ENCODE measurements at places on chromosomes 12 and 14.

DNA sequence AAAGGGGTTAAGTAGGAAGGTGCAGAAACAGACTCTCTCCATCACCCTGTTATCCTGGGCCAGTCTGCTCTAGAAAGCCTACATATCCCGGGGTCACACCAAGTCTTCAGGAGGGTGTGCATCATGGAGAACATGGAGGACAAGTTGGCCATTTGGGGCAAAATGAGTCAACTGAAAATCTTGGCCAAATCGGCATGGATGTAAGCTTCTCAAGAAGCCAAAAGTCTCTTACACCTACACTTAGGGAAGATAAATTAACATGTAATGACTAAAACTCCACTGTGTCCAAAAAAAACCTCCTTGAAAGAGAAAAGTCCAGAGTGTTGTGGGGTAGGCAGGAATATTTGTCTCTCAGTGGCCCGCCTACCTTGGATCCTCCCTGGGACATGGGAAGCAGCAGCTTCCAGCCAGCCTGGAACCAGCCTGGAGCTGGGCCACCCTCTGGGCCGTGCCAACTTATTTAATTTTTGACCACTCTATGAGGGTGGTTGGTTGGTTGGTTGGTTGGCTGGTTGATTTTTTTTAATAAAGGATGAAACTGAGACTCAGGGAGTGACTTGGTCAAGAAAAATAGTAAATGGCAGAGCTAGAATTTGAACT is 17.9 kb upstream of the TC2N start:
- no peak for DNase-seq

DNA sequence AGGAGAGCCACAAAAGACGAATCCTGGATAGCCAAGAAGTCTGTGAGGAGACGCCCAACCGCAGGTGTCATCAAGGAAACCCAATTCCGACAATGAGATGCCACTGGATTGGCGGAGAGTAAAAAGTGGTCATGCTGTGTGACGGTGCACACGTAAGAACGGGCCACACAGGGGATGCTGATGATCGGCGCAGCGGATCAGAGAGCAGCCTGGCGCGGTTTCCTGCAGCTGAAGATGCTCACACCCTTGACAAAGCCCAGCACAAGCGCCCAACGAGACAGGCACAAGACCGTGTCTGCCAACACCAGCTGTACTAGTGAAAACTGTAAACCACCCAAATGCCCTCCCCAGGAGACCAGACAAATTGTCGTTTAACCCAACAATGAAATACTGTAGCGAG is 55.8 kb downstream of the CCDC85C start:
- no peak for DNase-seq

DNA sequence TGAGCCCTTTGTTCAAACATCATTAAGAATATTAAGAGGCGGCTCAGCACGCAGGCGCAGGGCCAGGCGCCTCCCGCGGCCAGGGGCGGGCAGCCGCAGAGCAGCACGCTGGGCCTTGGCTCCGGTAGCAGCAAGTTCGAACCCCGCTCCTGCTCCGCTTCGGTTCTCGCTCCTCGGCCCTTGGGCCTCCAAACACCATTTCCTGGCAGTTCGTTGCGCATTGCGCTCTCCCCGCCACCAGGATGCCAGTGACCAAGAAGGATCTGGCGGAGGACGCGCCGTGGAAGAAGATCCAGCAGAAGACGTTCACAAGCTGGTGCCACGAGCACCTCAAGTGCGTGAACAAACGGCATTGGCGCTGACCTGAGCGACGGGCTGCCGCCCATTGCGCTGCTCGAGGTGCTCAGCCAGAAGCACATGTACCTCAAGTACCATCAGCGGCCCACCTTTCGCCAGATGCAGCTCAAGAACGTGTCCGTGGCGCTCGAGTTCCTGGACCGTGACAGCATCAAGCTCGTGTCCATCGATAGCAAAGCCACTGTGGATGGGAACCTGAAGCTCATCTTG is 6.9 kb upstream of the ACVRL1 start:
- no peak for DNase-seq

- DNase-seq, result no peak
These were observed 64.4 kb downstream of the C12orf42 start for GRCh38 chr12:103431387-103431786.

- DNase-seq, result no peak
These were observed 400.7 kb downstream of the SOX5 start for GRCh38 chr12:23548742-23549141.

- no peak for DNase-seq
These were observed 288.7 kb upstream of the DDHD1 start for GRCh38 chr14:53441789-53442188.

DNA sequence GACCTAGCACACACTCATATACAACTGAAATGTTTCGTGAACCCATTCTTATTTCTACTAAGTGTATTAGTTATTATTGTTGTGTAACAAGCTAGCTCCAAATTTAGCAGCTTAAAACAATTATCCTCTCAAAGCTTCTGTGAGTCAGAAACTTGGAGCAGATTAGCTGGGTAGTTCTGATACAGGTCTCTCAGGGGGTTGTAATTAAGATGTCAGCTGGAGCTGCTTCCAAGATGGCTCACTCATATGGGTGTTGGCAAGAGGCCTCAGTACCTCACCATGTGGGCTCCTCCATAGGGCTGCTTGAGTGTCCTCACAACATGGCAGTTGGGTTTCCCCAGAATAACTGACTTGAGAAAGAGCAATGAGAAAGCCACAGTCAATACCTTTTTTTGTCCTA is 9.8 kb downstream of the GPR135 start:
- no peak for DNase-seq

DNA sequence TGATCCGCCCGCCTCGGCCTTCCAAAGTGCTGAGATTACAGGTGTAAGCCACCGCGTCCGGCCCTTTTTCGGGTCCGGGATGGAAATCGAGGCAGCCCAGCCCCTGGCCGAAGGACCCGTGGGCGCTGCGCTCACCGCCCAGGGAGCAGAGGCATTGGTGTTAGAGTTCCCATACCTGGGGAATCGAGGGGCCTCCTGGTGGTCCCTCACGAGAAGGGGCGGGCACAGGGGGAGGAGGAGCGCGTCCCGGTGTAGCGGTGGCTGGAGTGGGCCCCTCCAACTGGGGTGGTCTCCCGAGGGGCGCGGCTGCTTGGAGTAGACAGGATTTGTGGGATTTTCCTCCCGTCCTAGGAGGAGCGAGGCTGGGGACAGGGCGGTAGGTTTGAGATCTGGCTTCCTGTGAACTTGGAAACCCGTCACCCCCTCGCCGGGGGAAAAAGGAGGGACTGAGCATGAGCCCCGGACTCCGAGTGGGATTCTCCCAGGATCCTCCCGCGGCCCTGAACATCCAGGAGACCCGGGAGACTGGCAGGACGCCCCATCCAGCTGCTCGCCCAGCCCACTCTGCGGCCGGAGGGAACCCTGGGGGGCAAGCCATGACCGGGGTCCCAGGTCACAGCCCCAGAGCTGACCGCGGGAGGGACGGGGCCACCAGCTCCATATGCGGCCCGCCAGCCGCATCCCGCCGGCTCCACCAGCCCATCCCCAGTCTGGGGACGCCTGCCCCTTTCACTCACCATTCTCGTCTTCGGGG is 70.9 kb downstream of the ASCL4 start:
- no peak for DNase-seq

DNA sequence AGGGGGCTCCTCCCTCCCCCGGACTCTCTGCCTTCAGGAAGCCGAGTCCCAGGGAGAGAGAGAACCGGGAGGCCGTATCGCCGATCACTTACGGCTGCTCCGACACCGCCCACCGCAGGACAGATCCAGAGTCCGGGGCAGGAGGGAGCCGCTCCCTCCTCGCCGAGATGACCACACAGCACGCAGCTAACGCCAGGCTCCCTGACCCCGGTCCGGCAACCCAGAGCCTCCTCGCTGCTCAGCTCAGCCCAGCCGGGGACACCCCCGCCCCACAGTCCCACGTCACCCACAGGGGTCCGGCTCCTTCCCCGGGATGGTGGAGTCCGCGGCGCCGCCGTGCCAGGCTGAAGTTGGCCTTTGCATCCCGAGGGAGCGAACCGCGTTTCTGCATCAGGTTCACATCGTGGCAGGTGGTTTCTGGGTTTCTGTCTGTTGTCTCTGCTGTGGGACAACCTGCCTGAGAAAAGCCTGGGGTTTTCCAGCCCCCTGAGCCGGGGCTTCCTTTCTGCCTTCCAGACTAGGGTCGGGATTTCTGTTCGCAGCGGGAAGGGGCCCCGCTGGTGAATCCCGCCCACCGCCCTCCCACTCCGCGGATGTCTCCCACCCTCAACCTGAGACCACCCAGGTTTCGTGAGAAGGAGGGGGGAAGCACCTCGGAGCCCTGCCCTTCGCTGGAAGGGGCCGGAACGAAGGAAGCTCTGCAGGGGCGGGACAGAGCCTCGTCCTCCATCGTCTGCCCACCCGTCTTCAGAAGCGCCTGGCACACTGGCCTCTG is 61.2 kb downstream of the NOC4L start:
- DNase-seq, result no peak

GRCh38 chr12:3605692-3606091 is 114.7 kb downstream of the PRMT8 start:
- DNase-seq, result no peak

DNA sequence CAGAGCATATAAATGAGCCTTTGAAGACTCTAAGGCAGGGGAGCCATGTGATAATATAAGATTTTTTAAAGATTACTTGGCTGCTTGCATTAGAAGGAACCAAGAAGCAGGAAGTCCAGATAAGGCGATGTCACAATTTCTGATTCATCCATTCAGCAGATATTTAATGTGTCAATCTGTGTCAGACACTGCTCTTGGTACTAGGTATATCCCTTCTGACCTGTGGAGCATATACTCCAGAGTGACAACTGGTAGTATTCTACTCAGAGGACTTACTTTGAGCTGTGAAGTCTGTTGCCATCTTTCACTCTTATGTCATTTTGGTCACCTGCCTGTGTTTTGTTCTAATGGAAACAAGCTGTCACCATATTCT is 10.7 kb downstream of the EID3 start:
- DNase-seq, result no peak

DNA sequence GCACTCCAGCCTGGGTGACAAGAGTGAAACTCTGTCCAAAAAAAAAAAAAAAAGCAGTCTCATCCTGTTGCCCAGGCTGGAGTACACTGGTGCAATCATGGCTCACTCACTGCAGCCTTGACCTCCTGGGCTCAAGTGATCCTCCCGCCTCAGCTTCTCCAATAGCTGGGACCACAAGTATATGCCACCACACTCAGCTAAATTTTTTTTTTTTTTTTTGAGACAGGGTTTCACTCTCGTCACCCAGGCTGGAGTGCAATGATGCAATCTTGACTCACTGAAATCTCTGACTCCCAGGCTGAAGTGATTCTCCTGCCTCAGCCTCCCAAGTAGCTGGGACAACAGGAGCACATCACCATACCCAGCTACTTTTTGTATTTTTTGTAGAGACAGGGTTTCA is 5.2 kb upstream of the CNPY2 start:
- DNase-seq, result no peak

DNA sequence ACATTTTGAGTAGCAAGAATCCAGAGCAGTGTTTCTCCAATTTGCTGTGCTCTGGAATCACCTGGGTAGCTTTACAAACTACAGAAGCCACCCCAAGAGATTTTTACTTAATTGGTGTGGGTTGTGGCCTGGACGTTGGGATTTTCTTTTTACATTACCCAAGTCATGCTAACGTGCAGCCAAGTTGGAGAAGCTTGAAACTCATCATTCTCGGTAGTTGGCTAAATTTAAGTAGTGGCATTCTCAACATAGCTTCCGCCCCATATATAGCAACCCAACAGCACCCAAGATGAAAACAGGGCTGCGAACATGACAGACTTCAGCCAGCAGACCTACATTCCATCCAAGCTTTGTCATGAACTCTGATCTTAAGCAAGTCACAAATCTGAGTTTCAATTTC is 25.0 kb downstream of the DAD1 start:
- DNase-seq, result no peak

DNA sequence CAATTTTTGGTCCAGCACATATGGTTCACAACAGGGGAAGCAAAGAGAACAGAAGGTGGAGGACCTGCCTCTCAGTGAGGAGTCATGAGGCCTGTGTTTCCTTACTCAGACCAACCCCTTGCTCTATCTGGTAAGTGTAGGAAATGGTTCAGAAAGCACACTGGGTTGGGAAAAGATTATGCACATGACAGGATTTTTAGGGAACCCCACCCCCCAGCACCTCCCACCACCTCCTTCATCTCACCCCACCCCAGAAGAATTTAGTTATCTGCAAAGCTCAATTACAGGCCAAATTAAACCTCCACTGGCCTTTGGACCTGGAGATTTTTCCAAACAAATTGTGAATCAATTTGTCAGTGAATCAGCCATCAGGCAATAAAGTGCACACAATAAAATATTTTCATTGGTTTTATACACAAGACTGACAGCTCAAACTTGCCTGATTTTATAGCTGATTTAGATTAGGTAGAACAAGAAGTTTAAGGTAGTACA is 132.8 kb downstream of the DACT1 start:
- DNase-seq, result no peak

GRCh38 chr12:112347581-112347982 is 34.6 kb downstream of the HECTD4 start:
- no peak for DNase-seq

- no peak for DNase-seq
These were observed 20.5 kb downstream of the ZDHHC22 start for GRCh38 chr14:77120771-77121743.

- no peak for DNase-seq
These were observed 9.1 kb upstream of the ERC1 start for GRCh38 chr12:981961-982360.

DNA sequence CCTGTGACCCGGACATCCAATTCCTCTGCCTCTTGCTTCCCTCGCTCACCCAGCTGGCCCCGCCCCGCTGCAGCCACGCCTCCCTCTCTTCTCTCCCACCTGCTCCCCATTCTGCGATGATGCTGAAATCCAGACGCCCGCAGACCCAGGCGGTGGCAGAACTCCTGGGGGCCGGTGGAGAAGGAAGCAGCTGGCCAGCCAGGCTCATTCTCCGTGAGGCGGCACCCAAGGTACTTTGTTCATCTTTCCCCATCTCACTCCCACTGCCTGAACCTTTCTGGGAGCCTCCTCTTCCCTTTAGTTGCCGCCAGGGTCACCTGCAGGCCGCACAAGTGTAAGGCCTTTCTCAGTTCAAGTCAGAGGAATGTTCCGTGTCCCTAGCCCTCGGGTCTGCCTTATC is 35.7 kb downstream of the FOXN4 start:
- no peak for DNase-seq

- no peak for DNase-seq
These were observed 8.3 kb upstream of the CALCOCO1 start for GRCh38 chr12:53735556-53735955.

DNA sequence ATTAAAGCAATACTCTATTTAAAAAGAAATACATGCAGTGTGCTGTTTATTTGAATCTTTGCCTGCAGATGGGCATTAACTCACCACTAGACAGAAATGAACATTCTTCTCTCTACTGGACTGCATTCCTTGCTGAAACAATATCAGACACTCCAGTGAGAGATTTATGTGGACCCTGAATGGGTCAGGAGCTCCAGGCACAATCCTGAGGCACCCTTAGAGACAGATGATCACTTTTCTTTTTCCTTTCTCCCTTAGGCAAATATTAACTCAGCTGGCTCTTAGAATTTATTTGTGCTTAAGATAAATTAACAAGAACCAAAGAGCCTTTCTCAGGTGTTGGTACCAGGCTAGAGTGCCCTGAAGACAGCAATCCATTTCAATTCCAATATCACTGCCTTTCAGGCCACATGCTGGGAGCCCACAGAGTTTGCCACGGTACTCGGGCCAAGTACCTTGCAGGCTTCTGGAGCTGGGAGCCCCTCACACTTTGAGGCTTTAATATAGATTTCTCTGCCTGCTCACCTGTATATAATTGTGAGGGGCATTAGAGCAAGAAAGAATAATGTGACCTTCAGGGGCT is 173.0 kb downstream of the EMP1 start:
- DNase-seq, result no peak

GRCh38 chr12:71725011-71725410 is 29.7 kb upstream of the RAB21 start:
- DNase-seq, result no peak

GRCh38 chr14:49766839-49767238 is 1.1 kb upstream of the KLHDC2 start:
- no peak for DNase-seq
